ENCODE measurements at places on chromosomes 12 and 14. TPM values are rescaled to one million over a fixed set of nuclear protein-coding genes. Genes with fewer than 3 reads are reported as not detected.
A peak's percentile ranks its signal among the peaks of the same experiment; 100 is the strongest.

Gene TAS2R7
- total RNA-seq = not detected

Gene OTX2
- total RNA-seq = not detected

GRCh38 chr12:68633614-68634558, 23.2 kb downstream of the RAP1B start:
- no peak for DNase-seq

DNA sequence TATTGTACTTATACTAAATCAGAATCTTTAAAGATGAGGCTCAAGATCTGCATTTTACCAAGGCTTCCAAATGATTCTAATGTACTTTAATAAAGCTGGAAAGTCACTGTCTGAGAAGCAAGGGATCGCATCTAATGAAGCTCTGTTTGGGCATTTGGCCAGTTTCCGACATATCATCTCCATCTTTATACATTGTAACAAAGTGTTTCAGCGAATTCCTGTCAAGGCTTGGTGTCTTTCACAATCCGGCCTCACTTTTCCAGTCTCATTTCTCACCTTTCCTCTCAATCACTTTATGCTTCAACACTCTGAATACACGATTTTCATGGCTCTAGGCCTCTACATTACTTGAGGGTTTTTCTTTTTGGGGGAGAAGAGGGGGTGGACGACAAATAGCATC, 27.5 kb upstream of the INSM2 start:
- DNase-seq = no peak

DNA sequence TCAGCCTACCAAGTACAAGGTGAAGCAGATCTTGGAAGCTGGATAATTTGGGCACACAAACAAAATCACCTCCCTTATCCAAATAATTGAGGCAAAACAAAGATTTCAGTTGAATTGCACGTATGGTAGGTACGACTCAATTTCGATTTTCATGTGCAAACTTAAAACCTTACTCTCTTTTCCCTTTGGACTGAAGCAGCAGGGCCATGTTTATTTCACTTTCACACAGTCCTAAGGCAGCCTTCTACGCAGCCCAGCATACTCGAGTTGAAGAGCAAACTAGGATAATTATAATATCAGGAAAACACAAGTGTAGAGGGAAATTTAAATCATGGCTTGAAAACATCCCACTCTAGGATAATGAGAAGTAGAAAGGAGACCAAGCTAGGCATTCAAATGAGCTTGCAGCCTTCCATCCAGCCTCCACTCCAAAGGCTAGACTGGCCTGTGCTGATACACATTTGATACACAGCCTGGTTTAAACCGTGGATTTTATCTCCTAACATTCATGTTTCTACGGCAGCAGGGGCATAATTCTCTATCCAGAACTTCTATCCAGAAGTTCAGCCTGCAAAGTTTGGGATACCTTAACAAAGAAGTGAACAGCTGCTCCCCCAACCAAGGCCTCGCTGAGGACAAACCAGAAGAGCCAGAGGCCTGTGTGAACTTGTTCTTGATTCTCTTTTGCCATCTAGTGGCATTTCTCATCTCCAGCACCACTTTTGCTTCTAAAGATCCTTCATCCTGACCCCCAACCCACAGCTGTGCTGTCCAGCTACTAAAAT, 2.4 kb upstream of the RNASE7 start:
- peak; percentile 52 for DNase-seq

GRCh38 chr12:52537101-52537500, 15.8 kb downstream of the KRT71 start:
- DNase-seq = no peak

GRCh38 chr14:90788031-90788430, 28.2 kb downstream of the TTC7B start:
- DNase-seq = no peak

- DNase-seq = no peak
Measured at GRCh38 chr12:50081096-50081808, 3.9 kb upstream of the SMARCD1 start.

- no peak for DNase-seq
Measured at GRCh38 chr12:50659260-50659659, 104.6 kb upstream of the ATF1 start.

DNA sequence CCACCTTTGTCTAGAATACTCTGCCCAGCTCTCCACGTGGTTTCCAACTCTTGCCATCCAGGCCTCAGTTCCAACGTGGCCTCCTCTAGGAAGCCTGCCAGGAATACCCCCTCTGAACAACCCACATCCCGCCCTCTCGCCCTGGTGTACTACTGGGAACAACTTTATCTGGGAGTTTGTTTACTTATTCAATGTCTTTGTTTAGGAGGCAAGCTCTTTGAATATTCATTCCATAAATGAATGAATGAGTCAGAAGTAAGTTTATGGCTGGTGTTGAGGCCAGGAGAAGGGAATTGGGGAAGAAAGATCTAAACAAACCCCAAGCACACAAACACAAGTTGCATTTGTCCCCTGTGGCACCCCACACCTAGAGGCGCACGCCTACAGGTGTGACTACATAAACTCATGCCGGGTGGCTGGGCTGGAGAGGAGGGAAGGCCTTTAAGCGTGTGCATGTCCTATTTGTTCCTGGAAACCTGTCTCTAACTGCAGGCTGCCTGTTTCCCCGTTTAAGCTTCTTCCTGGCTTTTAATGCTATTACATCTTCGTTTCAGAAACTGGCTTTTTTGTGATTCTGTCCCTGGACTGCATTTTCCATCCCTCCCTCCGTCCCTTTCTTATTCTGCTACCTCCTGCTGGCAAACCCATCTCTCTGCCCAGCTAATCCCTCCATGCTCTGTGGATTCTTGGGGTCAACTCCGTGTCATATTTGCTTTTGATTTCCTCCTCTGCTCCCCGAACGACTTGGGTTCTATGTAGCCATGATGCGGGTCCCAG, 57.9 kb downstream of the FZD10 start:
- no peak for DNase-seq

GRCh38 chr12:130162267-130162666, at the start of gene FZD10:
FZD10 (plus strand) TSS chr12:130162464; CDS start chr12:130162943, 479 bp downstream.
- no peak for DNase-seq

DNA sequence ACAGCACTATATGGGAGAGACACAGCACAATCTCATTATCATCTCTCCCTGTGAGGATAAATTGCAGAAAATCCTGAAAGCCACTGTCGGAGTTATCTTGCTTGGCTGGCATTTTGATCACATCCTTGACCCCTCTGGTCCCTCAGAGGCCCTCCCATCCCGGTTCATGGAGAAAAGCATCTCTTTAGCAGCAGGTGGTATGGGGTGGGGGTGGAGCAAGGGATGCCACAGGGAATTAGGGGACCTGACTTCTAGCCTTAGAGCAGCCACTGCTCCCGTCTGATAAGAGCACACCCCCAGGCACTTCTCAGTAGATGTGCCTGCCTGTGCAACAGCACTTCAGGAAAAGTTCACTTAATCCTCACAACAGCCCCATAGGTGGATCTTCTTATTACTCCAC, 38.6 kb downstream of the GRIN2B start:
- DNase-seq = no peak

GRCh38 chr12:52534482-52534881, 14.3 kb upstream of the KRT5 start:
- DNase-seq = no peak
